Aorta (tissue), 5 donors: ENCODE measurements at places on chromosomes 11 and 22. TPM values are rescaled to one million over a fixed set of nuclear protein-coding genes. Genes with fewer than 3 reads are reported as not detected.

The ELMOD1 gene
- not detected for polyA plus RNA-seq

The EFCAB6 gene
- 0.88 TPM for polyA plus RNA-seq

The KDELR3 gene
- 25.8 TPM for polyA plus RNA-seq

The VSIG10L2 gene
- not detected for polyA plus RNA-seq

The RIMBP3B gene
- polyA plus RNA-seq, result not detected

The MS4A8 gene
- 17.9 TPM for polyA plus RNA-seq

The OR52I2 gene
- not detected for polyA plus RNA-seq

The CCDC188 gene
- polyA plus RNA-seq, result not detected

The LRRC32 gene
- polyA plus RNA-seq, result 38.8 TPM

The CEND1 gene
- polyA plus RNA-seq, result not detected

The GP1BB gene
- 29.7 TPM for polyA plus RNA-seq

The PRRG4 gene
- polyA plus RNA-seq, result 0.26 TPM

The CCDC87 gene
- 0.10 TPM for polyA plus RNA-seq

The CHCHD10 gene
- 68.4 TPM for polyA plus RNA-seq

The MMP1 gene
- polyA plus RNA-seq, result not detected

The MYOD1 gene
- not detected for polyA plus RNA-seq

The PSMA1 gene
- 133 TPM for polyA plus RNA-seq

The VPREB1 gene
- not detected for polyA plus RNA-seq

The PAX6 gene
- not detected for polyA plus RNA-seq

The OR52H1 gene
- polyA plus RNA-seq, result not detected

The VSIG2 gene
- polyA plus RNA-seq, result 1.9 TPM

The UBASH3B gene
- polyA plus RNA-seq, result 0.28 TPM

The TSGA10IP gene
- not detected for polyA plus RNA-seq

The CHRNA10 gene
- polyA plus RNA-seq, result 0.13 TPM

The FAU gene
- 1,172 TPM for polyA plus RNA-seq

The USH1C gene
- 20.4 TPM for polyA plus RNA-seq

The RGL4 gene
- 0.63 TPM for polyA plus RNA-seq

The IZUMO1R gene
- not detected for polyA plus RNA-seq

The SYT7 gene
- polyA plus RNA-seq, result 0.88 TPM

The CCDC89 gene
- 1.6 TPM for polyA plus RNA-seq

The GRAMD1B gene
- 0.79 TPM for polyA plus RNA-seq

The KRTAP5-11 gene
- not detected for polyA plus RNA-seq

The LIF gene
- 2.3 TPM for polyA plus RNA-seq

The TRIM6 gene
- polyA plus RNA-seq, result 6.3 TPM

The HTR3A gene
- 0.20 TPM for polyA plus RNA-seq
